ENCODE measurements at places on chromosomes 1 and 21. TPM values are rescaled to one million over a fixed set of nuclear protein-coding genes. Genes with fewer than 3 reads are reported as not detected.

The TNFRSF9 gene
- under 0.01 TPM for total RNA-seq

The CEP104 gene
- total RNA-seq = 13.6 TPM

The AK2 gene
- 74.4 TPM for total RNA-seq

The CD1C gene
- not detected for total RNA-seq

The KCNT2 gene
- total RNA-seq = under 0.01 TPM

The NES gene
- 36.2 TPM for total RNA-seq

The EPRS1 gene
- 79.9 TPM for total RNA-seq

The CD5L gene
- not detected for total RNA-seq

The PPIAL4G gene
- not detected for total RNA-seq

The C21orf58 gene
- 0.87 TPM for total RNA-seq

The ARHGAP30 gene
- total RNA-seq = not detected

The SRSF4 gene
- total RNA-seq = 38.1 TPM

The TRAF3IP3 gene
- total RNA-seq = not detected

The HSF2BP gene
- 0.52 TPM for total RNA-seq
